ENCODE measurements at places on chromosomes 1 and 21.

DNA sequence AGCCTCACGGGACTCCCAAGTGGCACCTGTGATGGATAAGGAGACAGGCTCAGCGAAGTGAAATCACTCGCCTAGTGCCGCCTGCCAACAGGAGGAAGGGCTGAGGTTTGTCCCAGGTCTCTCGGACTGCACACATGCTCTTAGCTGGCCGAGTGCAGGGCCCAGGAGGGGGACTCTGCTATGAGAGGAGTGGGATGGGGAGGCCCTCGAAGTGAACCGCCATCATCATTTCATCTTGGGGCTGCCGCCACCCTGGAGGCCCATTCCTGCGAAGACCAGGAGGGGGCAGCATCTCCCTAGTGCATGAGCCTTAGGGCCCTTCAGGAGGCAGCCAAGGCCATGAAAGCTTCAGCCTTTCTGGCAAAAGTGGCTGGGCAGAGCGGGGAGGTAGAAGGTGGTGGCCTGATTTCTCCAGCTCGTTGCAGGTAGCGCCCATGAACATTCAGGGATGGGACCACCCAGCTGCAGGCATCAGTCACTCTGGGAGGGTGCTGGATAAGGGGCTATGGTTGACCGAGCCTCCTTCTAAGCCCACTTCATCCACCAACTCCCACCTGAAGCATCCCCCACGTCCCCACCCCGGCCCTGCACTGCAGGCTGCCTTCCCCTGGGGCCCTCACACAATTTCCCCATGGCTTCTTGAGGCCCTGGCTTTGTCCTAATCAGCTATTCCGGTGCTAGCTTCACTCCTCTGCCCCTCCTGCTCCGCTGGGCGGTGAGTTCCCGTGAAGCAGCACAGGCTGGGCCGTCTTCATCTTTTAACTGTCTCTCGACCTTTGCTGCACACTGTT is 17.2 kb upstream of the RASSF5 start:
- DNase-seq = peak; percentile 78

DNA sequence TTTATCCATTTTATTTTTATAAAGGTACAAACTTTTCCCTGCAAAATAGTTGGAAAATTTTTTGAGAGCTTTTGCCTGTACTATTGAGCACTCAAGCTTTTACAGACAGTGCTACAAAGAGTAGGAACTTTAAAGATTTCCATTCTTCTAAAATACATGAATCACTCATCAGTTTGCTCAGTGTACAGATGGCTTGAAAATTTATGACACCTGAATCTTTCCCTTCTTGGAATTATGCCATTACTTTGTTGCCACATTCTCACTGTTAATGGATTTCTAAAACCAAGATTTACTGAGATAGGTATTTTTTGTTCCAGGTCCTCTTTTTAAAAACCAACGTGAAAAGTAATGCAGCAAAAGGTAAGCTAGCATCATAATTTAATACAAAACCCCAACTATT is 76.0 kb downstream of the GPATCH2 start:
- no peak for DNase-seq

DNA sequence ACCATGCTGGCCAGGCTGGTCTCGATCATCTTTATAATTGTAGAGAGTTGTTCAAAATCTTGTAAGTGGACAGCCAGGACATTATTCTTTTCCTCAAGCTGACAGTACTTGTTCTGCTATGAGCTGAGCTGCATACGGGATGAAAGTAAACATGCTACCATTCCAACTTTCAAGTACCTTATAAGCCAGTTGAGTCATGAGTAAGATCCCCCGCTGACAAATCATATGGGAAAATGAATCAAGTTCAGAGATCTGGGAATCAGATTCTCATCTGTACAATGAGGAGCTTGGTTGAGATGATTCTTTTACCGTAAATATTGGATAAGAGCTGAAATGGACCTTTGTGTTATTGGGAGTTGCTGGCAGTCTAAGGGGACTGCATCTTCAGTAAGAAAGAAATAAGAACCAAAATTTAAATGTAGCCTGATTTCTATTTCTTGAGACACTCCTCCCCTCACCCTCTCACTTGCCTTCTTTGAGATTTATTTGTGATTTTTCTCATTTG is 62.7 kb downstream of the CENPF start:
- no peak for DNase-seq

GRCh38 chr21:45441431-45442255 is 36.7 kb downstream of the COL18A1 start:
- no peak for DNase-seq

DNA sequence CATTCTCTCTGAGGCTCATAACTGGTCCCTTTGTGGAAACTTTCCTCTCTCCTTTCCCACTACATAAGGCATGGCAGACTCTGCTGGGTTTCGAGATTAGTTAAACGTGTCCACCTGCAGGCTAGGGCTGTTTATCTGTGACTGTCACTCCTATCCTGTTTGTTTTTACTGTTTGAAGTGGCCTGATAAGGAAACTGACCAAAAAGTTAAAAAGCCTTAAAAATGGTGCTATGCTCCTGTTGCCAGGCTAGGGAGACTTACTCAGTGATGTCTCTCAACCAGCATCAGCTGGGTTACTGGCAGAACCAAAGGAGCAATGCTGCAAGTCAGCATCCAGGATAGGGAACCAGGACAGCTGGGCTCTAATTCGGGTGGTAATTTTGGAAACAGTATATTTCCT is 3.9 kb downstream of the PIGV start:
- no peak for DNase-seq

- no peak for DNase-seq
Observed at GRCh38 chr1:184101141-184101540, 49.6 kb downstream of the TSEN15 start.

DNA sequence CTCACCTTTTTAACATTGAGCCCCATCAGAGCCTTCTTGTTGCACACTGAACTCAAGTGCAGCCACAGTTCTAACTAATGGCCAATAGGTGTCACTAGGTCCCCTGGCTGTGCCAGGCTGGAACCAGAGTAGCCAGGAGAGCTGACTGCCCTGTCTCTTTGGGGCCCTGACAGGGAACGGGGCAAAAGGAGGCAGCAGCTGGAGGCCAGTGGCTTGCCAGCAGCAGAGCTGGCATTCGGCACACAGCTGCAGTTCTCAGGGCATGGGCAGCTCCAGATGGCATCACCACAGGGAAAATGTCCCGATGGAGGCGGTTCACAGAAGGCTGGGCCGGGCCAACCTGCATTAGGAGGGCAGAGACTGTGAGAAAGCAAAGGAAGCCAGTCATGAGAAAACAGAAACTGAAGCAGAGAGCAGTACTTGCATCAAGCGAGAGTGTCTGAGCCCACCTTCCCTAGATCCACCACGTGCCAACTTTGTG is 188.6 kb downstream of the FCRL5 start:
- no peak for DNase-seq

DNA sequence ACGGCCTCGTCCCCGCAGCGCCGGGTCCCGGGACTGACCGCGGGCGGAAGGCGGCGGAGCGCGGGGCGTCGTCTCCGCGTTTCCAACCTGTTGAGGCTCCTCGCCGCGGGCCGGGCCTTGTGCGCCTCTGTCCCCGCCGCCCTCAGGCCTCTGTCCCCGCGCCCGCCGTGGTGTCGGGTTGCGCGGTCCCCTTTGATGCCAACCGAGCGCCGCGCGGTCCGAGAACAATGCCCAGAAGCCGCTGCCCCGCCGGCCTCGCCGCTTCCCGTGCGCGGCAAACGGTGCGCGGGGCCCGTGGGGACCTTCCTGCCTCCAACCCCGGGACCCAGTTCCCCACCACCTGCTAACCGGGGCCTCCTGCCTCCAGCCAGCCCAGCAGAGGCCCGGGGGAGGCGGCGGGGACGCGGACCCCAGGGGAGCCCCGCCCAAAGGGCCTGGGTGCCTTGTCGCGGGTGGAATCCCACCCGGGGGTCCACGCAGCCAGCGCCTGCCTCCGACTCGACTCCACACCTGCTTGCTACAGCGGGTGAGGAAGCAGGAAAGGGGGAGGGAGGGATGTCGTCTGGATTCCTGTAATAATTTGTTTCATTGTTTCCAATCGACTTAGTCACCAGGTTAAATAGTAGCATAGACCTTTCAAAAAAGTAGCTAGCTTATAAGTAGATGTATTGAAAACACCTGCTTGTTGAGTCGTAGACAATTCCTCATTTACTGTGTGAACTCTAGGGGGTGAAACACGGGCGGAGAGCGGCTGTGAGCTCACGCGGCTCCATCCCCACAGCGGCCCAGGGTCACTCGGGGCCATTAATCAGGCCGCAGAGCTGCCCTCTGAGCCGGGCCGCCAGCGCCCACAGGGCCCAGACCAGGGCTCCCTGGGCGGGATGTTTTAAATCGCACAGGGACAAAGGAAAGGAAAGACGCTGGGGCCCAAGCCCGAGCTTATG is 1.1 kb downstream of the COL18A1 start:
- DNase-seq = no peak

DNA sequence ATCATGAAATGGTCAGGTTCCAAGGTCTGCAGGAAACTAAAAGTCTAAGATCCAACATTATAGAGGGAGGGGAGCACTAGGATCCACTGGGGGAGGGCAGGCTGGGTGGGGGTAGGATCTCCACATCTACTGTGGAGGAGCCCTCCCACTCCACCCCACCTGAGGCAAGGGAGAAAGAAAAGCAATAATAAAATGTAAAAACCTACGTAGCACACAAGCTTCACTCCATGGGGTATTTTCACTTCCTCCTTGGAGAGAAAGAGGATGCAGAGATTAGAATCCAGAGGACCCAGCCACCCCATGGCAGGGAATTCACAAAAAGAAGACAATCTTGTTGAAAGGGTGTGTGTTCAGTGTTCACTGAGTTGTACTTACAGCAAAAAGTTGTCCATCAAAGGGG is 14.4 kb downstream of the SPOCD1 start:
- DNase-seq = no peak

DNA sequence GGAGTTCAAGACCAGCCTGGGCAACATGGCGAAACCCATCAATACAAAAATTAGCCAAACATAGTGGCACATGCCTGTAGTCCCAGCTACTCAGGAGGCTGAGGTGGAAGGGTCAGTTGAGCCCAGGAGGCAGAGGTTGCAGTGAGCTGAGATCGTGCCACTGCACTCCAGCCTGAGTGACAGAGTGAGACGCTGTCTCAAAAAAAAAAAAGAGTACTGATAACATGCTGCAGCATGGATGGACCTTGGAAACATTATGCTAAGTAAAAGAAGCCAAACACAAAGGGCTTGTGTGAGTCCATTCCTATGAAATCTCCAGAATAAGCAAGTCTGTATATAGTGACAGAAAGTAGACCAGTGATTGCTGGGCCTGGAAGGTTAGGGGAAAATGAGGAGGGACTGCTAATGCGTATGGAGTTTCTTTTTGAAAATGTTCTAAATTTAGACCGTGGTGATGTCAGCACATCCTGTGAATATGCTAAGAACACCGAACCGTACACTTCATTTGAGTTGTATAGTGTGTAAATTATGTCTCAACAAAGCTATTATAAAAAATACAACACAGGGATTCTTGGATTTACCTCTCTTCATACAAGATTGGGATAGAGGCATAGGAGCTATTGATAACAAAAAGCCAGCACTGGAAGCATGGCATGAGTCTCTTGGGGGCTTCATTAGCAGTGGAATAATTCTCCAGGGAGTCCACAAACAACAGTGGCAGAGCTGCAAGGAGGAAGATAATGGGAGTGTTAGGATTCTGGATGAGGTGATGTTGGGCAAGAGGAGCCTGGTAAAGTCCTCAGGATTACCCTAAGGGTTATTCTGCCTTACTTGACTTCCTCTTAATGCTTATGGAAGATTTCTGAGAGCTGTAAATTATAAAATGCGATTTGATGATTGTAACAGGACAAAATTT is 73.5 kb downstream of the TTC3 start:
- DNase-seq = no peak
